Trophoblast cell (in vitro differentiated cells and primary cell): ENCODE measurements at places on chromosomes 2 and 18.

- DNase-seq, result no peak
Measured at GRCh38 chr2:241598061-241598460, 38.9 kb downstream of the THAP4 start.

DNA sequence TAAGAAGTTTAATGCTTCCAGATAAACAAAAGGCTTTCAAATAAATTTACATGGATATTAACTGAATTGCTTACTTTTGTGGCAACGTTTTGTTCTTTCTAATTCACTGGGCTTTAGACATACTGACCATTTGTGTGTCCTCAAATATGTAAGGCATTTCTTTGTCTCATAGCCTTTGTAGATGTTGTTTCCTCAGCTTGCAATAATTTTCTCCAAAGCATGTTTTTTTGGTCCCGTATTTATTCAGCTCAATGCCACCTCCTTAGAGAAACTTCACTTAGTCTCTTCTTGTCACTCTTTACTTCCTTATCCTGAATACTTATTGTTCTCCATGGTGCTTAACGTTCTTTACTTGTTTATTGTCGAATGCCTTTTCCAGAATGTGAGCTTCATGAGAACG is 98.5 kb downstream of the NUP35 start:
- DNase-seq, result no peak

- DNase-seq, result peak; percentile 53
Measured at GRCh38 chr2:169734169-169734847, 676 bp downstream of the KLHL23 start.

- DNase-seq, result no peak
Measured at GRCh38 chr2:138087751-138088593, 123.7 kb downstream of the HNMT start.

DNA sequence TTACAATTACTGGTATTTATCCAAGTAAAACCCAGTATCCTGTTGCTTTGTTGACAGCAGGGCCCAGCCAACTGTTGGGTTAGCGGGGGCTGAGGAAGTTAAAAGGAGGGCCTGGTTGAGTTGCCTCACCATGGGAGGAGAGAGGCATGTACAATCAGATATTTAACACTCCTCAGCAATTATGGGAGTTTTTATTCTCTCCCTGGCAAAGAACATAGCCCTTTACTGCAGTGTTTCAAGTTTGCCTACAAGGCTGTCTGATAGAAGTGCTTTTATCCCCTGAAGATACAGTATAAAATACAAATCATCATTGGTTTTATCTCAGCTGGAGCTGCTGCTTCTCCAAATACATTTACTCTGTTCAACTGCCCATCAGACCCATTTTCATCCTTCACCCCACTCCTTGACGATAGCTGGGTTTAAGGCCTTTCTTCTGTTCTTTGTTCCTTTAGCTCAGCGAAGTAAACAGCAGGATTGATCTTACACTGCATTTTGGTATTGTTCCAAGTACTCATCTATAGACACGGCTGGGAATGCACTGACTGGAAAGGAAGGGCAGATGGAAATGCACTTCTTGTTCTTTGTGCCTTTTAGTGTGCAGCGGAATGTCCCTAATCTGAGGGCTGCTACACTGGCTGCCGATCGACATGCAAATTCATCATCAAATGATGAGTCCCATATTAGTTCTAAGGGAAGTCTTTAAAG is 402.5 kb upstream of the SPRED2 start:
- no peak for DNase-seq

DNA sequence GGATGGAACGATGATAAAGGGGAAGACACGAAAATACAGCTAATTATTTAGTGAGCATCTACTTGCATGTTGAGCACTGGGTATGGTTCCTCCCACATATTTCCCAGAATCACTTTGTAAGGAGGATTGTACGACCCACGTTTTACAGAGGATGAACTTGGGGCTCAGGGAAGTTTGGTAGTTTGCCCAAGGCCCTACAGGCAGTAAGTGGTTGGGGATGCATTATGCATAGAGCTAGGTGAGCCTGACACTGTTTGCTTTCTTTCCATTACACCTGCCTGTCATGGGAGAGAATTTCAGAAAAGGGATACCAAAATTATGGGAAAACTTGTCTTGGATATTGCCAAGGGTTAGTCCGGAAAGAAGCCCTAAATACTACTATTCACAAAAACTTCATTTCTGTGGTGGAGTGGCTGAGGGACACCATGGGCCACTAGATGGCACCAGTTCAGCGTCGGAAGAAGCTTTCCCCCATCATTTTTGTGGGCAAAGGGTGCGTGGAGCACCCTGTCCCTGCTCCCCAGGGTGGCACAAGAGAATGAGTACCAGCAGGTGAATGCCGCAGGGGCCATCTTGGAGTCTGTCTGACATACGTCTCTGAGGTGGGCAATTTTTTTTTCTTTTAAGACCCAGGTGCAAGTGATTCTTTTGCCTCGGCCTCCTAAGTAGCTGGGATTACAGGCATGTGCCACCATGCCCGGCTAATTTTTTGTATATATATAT is 23.5 kb upstream of the C18orf32 start:
- DNase-seq, result no peak

DNA sequence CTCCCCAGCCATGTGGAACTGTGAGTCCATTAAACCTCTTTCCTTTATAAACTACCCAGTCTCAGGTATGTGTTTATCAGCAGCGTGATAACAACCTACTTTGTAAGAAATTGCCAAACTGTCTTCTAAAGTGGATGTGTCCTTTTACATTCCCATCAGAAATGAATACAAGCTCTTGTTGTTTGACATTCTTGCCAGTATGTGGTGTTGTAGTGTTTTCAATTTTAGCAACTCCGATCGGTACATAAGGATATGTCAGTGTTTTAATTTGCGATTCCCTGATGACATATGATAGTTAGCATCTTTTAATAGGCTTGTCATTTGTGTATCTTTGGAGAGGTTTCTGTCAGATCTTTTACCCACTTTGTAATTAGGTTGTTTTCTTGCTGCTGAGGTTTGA is 1156.3 kb upstream of the CRIM1 start:
- no peak for DNase-seq
